MV-4-11 (cell line): ENCODE measurements at places on chromosomes 12 and 14.

GRCh38 chr12:19404242-19404880, 34.9 kb upstream of the AEBP2 start:
- DNase-seq, result peak; percentile 36

GRCh38 chr12:101455685-101456084, 19.5 kb upstream of the SPIC start:
- DNase-seq, result peak; percentile 34

DNA sequence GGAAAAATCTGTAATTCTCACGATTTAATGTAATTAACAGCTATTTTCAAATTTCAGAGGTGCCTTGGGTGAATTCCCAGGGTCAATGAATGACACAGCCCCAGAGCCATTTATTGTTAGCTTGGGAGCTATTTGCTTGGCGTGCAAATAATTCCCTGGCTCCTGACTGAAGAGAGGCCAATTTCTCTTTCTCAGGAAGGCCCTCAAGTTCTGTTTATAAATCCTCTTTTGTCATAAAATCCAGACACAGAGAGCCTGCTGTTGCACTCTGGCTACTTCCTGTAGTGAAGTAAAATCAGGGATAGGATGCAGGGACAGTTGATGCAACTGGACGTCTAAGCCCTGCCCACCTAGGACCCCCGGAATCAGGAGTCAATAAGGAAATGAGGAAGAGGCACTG, 154.3 kb downstream of the TMX1 start:
- DNase-seq, result no peak

DNA sequence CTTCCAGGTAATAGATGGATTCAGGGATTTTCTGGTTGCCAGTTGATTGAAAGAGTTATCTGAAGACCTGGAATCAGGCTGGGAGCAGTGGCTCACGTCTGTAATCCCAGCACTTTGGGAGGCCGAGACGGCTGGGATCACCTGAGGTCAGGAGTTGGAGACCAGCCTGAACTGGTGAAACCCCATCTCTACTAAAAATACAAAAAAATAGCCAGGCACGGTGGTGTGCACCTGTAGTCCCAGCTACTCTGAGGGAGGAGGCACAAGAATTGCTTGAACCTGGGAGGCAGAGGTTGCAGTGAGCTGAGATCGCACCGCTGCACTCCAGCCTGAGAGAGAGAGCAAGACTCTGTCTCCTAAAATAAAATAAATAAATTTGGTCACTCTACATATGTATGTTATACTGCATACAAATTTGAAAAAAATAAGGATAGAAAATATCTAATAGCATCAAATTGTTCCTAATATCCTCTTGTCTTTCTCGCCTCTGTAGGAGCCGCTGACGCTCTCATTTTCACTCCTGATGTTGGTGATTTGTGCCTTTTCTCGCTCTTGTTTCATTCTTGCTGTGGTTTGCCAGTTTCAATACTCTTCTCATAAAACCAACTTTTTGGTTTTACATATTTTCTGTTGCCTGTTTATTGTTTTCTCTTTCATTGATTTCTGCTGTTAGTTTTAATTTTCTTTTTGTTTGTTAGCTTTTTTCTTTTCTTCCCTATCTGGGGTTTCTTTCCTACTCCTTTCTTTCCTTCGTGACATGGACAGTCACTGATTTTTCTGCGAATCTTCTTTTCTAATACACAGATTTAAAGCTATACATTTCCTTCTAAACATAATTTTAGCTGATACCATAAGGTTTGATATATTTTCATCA, 23.8 kb upstream of the PLD4 start:
- no peak for DNase-seq
